Thyroid gland (tissue), 4 donors: ENCODE measurements at places on chromosomes 7 and 10. TPM values are rescaled to one million over a fixed set of nuclear protein-coding genes. Genes with fewer than 3 reads are reported as not detected.
A peak's percentile ranks its signal among the peaks of the same experiment; 100 is the strongest.

Gene CALHM3
- total RNA-seq: not detected

Gene IRF5
- total RNA-seq: 6.0 TPM

Gene OR6V1
- total RNA-seq: not detected

Gene EN2
- 0.22 TPM for total RNA-seq

Gene CRTAC1
- total RNA-seq: 2.6 TPM

Gene CFAP70
- 9.9 TPM for total RNA-seq

GRCh38 chr7:91045606-91046005, 218.6 kb upstream of the FZD1 start:
- H3K4me1 ChIP-seq: peaks cover 51% of the 10 kb centered on the region
- no peaks in the 10 kb centered on the region for H3K27me3 ChIP-seq
- no peaks in the 10 kb centered on the region for H3K36me3 ChIP-seq
- no peak for DNase-seq

GRCh38 chr7:67209256-67209655, 212.6 kb downstream of the TYW1 start:
- H3K4me1 ChIP-seq: no peaks in the 10 kb centered on the region
- H3K27me3 ChIP-seq: no peaks in the 10 kb centered on the region
- no peak for DNase-seq
- H3K36me3 ChIP-seq: no peaks in the 10 kb centered on the region

GRCh38 chr10:97974526-97975525, 55.6 kb downstream of the CRTAC1 start:
- H3K27ac ChIP-seq: no peak overlapping the region
- no peak for DNase-seq
- no peaks in the 10 kb centered on the region for H3K36me3 ChIP-seq
- peaks cover 5% of the 10 kb centered on the region for H3K27me3 ChIP-seq
- H3K4me1 ChIP-seq: no peaks in the 10 kb centered on the region

DNA sequence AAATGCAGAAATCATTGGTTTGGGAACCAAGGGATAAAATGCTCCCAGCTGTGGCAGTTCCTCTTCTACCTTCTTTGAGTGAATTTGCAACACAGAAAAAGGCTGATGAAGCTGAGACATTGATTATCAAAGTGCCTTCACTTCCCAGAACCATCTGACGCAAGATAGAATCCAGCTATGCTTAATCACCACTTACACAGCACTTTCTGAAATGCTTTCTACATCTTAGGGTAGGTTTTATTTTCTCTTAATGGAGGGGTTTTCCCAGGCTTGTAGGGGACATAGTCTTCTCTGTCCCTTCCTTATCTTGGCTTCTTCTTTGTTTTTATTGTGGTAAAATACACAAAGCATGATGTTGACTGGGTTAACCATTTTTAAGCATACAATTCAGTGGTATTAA, 332.6 kb upstream of the ZNF32 start:
- no peak for DNase-seq
- H3K27ac ChIP-seq: no peak overlapping the region
- H3K27me3 ChIP-seq: no peaks in the 10 kb centered on the region
- no peak overlapping the region for H3K4me3 ChIP-seq
- H3K4me1 ChIP-seq: no peaks in the 10 kb centered on the region

DNA sequence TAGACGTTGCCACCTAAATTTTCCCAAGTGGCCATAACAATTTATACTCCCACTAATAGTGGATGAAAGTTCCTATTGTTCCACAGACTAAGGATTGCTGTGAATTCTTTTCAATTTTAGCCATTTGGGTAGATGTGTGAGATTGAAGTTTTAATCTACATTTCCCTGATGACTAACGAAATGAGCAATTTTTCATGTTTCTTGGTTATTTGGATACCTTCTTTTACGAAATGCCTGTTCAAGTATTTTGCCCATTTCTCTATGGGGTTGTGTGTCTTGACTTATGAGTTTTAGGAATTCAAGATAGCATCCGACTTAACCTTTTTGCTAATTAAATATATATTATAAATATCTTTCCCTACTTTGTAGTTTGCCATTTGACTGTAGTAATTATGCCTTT, 16.4 kb upstream of the PRKG1 start:
- DNase-seq: no peak
- no peaks in the 10 kb centered on the region for H3K36me3 ChIP-seq
- no peak overlapping the region for H3K4me3 ChIP-seq
- H3K4me1 ChIP-seq: no peaks in the 10 kb centered on the region
- no peak overlapping the region for H3K27ac ChIP-seq

GRCh38 chr7:12146813-12147212, 64.3 kb upstream of the TMEM106B start:
- no peaks in the 10 kb centered on the region for H3K4me1 ChIP-seq
- H3K4me3 ChIP-seq: no peak overlapping the region
- DNase-seq: no peak
- H3K27ac ChIP-seq: no peak overlapping the region
- no peaks in the 10 kb centered on the region for H3K36me3 ChIP-seq

DNA sequence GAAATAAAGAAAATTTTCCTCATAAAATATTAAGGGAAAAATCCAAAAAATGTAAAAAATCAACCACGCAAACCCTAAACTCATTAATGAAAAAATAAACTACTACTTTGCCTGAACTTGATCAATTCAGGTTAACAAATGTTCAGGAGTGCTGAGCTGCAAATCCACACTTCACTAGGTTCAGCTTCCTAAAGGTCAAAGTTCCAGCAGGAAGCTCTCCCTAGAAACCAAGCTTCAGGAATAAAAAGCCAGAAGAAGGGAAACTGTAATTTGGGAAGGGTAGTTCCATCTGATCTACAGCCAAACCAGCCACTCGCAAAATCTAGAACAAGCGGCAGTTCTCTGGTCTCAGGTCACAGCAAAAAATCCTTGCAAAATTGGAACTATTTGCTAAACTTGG, 7.8 kb upstream of the NMT2 start:
- no peak overlapping the region for H3K27ac ChIP-seq
- H3K36me3 ChIP-seq: no peaks in the 10 kb centered on the region
- H3K4me3 ChIP-seq: no peak overlapping the region
- no peak for DNase-seq
- no peaks in the 10 kb centered on the region for H3K4me1 ChIP-seq

- no peaks in the 10 kb centered on the region for H3K4me1 ChIP-seq
- no peaks in the 10 kb centered on the region for H3K36me3 ChIP-seq
- H3K4me3 ChIP-seq: no peak overlapping the region
- H3K27ac ChIP-seq: no peak overlapping the region
Observed at GRCh38 chr7:112670193-112670592, 120.0 kb downstream of the TMEM168 start.

DNA sequence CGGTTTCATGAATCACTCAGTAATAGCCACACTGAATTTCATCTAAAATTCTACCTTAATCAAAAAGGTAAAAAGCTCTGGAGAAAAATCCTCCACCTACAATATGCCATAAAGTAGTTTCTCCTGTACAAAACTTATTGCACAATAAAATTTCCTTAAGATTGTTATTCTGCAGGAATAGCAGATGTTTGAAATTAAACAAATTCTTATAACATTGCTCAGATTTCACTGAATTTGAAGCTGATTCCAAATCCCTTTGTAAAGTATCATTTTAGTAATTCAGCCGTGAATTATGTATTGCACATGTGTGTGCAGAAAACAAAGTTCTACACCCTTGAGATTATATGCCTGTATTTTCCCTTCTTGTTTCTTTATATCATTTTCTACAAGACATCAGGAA, 123.8 kb downstream of the AMPH start:
- H3K4me1 ChIP-seq: no peaks in the 10 kb centered on the region
- no peak for DNase-seq
- H3K36me3 ChIP-seq: no peaks in the 10 kb centered on the region
- H3K4me3 ChIP-seq: no peak overlapping the region

DNA sequence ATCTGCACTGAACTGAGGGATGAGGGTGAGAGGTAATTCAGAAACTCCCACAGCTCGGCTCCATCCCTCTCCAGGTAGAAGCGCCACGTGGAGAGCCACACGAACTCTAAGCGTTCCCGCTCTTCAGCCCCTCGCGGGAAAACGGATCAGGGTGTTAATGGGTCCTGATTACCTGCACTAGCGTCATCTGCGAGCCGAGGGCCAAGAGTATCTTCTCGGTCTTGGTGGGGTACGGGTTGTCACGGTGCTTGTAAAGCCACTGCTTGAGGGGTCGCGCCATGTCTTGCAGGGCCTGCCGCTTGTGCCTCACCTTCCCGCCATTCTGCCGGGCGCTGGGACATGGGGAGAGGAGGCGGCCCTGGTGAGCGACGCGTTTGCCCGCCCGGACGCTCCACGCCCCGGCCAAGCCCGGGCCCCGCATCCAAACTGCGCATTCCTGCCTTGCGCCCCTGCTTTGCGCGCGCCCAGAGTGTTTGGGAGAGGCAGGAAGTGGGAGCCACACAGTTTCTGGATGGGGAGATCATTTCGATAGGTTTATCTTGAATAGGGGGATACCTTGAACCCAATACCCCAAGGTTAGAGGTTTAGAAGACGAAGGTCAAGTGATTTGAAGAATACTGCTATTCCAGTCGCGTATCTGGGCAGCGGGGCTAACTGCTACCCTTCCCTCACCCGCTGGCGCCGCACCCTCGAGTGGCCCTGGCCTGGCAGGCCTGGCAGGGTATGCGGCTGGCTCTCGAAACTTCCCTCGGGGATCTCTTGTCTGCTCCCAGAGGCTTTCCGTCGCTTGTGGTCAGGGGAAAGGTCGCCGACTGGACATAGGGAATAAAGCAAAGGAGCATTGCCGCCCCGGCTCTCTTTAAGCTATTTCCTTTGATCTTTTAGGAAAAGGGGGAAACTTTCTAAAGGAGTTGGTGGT, 4.2 kb downstream of the MKX start:
- H3K27ac ChIP-seq: no peak overlapping the region
- peaks cover 11% of the 10 kb centered on the region for H3K27me3 ChIP-seq
- no peaks in the 10 kb centered on the region for H3K36me3 ChIP-seq
- DNase-seq: peak; percentile 37
- H3K4me1 ChIP-seq: peaks cover 46% of the 10 kb centered on the region

- H3K4me1 ChIP-seq: peaks cover 68% of the 10 kb centered on the region
- H3K36me3 ChIP-seq: no peaks in the 10 kb centered on the region
- no peak overlapping the region for H3K4me3 ChIP-seq
- no peaks in the 10 kb centered on the region for H3K27me3 ChIP-seq
- no peak for DNase-seq
Observed at GRCh38 chr7:37442268-37442667, 6.4 kb downstream of the ELMO1 start.

GRCh38 chr7:7932553-7932952, 36.0 kb upstream of the GLCCI1 start:
- no peaks in the 10 kb centered on the region for H3K36me3 ChIP-seq
- no peak overlapping the region for H3K27ac ChIP-seq
- no peak for DNase-seq
- no peaks in the 10 kb centered on the region for H3K27me3 ChIP-seq
- peaks cover 6% of the 10 kb centered on the region for H3K4me1 ChIP-seq

GRCh38 chr7:79590391-79590790, 136.9 kb upstream of the MAGI2 start:
- no peak overlapping the region for H3K4me3 ChIP-seq
- no peak overlapping the region for H3K27ac ChIP-seq
- no peaks in the 10 kb centered on the region for H3K36me3 ChIP-seq
- H3K27me3 ChIP-seq: no peaks in the 10 kb centered on the region
- no peak for DNase-seq

- no peak overlapping the region for H3K4me3 ChIP-seq
- DNase-seq: no peak
- no peaks in the 10 kb centered on the region for H3K36me3 ChIP-seq
- no peaks in the 10 kb centered on the region for H3K27me3 ChIP-seq
- H3K4me1 ChIP-seq: no peaks in the 10 kb centered on the region
- no peak overlapping the region for H3K27ac ChIP-seq
Observed at GRCh38 chr10:98892523-98892922, 343.1 kb downstream of the HPSE2 start.

DNA sequence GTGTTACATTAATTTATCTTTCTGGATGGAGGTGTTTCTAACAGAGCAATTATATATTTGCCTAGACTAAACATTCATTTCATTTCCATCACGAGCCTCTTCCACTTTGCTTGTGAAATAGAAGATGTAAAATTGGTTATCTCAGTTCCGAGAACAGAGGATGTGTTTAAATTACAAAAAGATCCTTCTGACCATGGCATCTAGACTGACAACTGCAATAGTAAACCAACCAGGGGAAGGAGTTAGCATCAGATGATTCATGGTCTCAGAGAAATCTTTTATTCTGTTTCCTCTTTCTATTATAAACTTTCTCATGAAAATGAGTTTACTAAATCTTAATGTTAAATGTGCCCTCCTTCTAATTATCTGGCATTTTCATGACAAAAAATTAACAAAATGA, 149.8 kb upstream of the WDR11 start:
- H3K4me1 ChIP-seq: no peaks in the 10 kb centered on the region
- H3K27me3 ChIP-seq: no peaks in the 10 kb centered on the region
- no peak for DNase-seq

GRCh38 chr7:150450491-150451001, at the start of gene GIMAP8:
Gene GIMAP8, plus strand, starts transcription at chr7:150450630. Its CDS starts 16,069 bp downstream, at chr7:150466699.
- H3K27me3 ChIP-seq: no peaks in the 10 kb centered on the region
- H3K4me1 ChIP-seq: peaks cover 24% of the 10 kb centered on the region
- H3K27ac ChIP-seq: peak within 1 kb of the TSS; percentile 49
- H3K4me3 ChIP-seq: peak within 1 kb of the TSS; percentile 35

DNA sequence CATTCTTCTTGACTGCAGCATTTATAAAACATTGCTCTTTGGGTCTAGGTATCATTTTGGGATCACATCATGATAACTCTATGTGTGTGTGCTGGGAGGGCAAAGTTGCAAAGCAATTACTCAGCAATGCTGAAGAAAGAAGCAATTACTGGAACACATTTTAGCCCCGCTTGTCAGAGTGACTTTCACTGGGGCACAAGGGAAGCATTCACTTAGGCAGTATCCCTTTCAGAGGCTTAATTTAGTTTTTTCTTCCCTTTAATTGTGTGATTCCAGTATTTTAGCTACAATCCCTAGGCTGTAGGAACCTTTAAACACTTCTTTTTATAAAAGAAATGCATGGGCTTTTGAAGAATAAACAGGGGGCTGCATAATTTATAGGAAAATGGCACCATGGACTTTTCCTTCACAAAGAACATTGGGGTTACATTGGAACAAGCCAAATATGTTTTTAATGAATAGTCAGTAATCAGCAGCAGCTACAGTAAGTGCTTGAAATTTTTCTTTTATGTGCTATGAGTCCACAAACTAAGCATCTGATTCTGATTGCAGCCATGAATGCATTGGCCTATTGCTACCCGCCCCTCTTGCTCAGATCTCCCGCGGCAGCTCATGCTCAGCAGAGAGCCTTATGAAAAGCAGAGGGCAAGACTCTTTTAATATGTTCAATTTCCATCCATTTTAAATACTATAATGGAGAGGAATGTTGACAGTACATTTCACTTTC, 51.2 kb upstream of the NXPH1 start:
- H3K27me3 ChIP-seq: no peaks in the 10 kb centered on the region
- no peak overlapping the region for H3K27ac ChIP-seq
- no peaks in the 10 kb centered on the region for H3K4me1 ChIP-seq
- no peaks in the 10 kb centered on the region for H3K36me3 ChIP-seq
